ENCODE measurements at places on chromosomes 3 and 15.
A peak's percentile ranks its signal among the peaks of the same experiment; 100 is the strongest.

DNA sequence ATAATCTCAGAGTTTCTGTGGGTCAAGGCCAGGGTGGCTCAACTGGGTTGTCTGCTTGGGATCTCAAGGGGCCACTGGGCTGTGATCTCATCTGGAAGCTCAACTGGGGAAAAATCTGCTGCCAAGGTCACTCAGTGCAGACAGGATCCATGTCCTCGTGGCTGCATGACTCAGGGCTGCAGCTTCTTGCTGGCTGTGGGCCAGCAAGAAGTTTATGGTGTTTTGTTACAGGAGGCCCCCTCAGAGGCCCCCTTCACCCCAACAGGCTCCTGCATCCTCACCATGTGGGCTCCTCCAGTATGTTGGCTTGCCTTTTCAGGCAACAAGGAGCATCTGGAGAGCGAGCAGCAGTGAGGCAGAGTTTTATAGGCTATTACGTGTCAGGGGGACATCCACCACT lies 14.6 kb downstream of the OCA2 start:
- DNase-seq = no peak

- no peak for DNase-seq
These were observed 396.6 kb downstream of the NAALADL2 start for GRCh38 chr3:175255698-175256097.

DNA sequence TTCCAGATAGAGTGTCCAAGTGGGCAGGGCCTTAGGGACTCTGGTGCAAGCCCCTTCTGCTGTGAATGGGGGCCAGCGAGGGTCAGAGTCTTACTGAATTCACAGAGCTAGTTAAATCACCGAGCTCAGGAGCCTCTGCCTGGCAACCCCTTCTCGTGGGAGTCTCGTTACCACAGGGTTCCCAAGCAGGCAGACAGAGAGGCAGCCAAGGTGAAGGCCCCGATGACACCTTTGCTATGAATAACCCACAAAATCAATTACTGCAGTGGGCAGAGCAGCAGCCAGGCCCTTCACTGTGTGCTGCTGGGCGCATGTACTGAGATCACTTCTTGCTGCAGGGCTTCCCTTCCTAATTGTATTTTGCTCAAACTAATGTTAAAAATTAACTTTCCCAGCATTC lies 56.9 kb downstream of the SPSB4 start:
- no peak for DNase-seq

GRCh38 chr15:44308415-44308814 lies 19.9 kb downstream of the GOLM2 start:
- DNase-seq = no peak

- DNase-seq = no peak
These were observed 59.7 kb upstream of the NPHP3 start for GRCh38 chr3:132781922-132782321.

GRCh38 chr15:43872416-43873020 lies 45.7 kb downstream of the WDR76 start:
- DNase-seq = peak; percentile 60

- DNase-seq = peak; percentile 68
These were observed 13.0 kb upstream of the MANF start for GRCh38 chr3:51371943-51372557.

GRCh38 chr3:108076564-108076963 lies 14.3 kb downstream of the CD47 start:
- DNase-seq = no peak

DNA sequence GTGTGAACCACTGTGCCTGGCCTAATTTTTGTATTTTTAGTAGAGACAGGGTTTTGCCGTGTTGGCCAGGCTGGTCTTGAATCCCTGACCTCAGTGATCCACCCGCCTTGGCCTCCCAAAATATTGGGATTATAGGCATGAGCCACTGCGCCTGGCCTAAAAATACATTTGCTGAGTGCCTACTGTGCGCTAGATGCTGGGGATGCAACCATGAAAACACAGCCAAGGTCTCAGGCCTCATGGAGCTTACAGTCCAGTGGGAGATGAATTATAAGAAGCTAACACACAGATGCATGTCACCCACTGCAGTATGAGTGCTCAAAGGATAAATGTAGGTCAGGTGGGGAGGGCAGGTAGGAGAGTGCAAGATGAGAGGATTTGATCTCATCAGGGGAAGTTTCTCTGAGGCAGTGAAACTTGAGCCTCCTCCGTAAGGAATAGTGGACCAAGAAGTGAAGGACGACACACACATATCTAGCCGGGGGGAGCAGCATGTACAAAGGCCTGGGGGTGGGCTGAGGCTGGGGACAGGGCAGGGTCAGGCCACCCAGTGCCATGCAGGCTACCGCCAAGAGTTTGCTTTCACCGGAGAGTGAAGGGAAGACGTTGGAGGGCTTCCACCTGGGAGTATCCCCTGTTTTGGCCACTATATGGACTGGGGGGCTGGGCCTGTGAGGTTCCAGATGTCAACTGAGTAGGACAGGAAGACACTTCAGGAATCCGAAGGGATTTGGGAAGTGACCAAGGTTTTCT lies 24.3 kb downstream of the IRAK2 start:
- DNase-seq = no peak

GRCh38 chr3:150240891-150241290 lies 167.2 kb upstream of the TSC22D2 start:
- DNase-seq = no peak

GRCh38 chr15:58453931-58454793 lies 22.4 kb downstream of the LIPC start:
- no peak for DNase-seq

- no peak for DNase-seq
These were observed 29.0 kb upstream of the ATP10A start for GRCh38 chr15:25892126-25892525.
